ENCODE measurements at places on chromosomes 1 and 21. TPM values are rescaled to one million over a fixed set of nuclear protein-coding genes. Genes with fewer than 3 reads are reported as not detected.

DNA sequence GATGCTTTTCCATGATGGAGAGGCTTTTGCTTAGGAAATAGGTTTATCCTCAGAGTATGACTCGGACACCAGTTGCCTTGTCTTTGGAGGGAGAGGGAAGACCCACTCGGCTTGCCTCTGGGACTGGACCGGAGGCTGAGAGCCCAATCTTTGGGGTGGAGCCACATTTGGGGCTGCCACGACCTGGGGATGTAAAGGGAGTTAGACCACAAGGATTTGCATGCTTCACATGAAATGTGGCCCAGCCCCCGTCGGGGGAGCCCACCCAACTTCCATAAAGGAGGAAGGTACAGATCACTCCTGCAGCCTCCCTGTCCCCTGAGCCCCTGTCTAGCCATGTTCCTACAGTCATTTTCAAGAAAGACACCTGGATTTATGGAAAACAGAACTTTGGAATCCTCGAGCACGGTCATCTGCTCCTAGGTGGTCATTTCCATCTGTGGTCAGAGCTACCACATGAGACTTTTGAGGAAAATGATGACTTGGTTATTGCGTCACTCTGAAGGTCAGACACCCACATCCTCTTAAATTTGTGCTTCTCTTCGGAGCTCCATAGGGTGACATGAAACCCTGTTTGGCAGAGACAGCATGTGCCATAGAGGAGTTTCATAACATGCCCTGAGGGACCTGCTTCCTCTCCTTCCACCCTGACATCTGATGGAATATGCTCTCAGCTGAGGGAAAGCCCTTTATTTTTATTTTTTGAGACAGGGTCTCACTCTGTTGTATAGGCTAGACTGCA, 99.4 kb upstream of the SLC45A1 start:
- DNase-seq, result no peak

DNA sequence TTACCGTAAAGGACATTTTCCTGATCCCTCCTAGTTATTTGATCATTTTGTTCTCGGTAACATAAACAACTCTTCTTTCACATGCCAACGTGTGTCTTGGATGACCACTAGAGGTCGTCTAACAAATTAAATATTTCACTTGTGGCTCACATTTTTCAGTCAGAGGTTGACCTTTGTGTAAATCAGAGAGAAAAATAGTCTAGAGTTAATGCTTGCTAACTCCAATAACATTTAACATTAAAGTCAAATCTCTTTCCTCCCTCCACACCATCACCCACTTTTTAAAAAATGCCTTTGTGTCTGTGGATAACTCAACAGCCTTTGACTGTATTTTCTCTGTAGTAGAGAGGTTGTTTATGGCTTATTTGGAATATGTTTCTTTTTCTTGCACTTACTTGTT, 220.5 kb upstream of the B3GALT2 start:
- DNase-seq, result peak; percentile 22

DNA sequence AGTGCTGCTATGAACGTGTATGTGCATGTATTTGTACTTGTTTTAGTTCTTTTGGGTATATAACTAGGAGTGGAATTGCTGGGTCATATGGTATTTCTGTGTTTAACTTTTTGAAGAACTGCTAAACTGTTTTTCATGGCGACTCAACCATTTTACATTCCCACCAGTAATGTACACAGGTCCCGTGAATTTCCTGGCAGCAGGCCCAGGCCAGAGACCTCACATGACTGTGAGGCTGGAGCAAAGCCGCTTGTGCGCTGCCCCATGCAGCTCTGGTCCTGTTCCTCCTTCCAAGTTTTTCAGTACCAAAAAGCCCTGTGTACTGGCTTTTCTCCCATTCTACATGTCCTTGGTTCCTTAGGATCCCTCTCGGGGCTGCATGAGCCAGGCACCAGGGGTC, 29.6 kb downstream of the ACOT11 start:
- peak; percentile 23 for DNase-seq

DNA sequence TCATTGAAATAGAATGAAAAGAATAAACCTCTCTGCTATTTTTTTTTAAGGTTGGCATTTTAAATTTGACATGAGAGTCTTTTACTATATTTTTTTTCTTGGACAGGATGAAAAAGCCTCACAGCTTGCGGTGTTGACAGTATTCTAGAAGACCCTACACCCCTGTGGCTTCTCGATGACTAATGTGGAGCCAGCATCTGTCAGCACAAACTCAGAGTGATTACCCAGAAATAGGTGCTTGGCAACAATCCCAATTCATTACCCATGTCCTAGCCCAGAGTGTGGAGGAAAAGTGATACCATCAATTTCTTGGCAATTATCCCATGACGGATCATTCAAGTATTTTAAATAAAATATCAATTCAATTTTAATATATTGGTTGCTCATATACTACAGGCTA, 186.8 kb upstream of the MAP1LC3C start:
- DNase-seq, result peak; percentile 48

GRCh38 chr1:70717656-70718055, 306.6 kb downstream of the CTH start:
- no peak for DNase-seq

DNA sequence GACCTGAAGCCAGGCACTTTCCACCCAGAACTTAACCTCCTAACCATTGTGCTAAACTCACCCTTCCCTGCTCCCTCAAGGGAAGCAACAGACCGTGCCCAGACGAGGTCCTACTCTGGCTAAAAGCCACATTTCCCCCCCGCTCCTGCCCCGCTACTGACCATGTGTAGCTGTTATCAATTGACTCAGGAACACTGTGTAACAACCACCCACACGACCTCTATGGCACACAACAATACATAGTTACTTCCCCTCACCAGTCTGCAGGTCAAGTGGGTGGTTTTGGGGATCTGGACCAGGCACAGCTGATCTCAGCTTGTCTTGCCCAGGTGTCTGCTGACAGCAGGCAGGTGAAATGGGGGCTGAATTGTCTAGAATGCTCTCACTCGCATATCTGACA, 40.1 kb downstream of the CAMK2N1 start:
- no peak for DNase-seq

DNA sequence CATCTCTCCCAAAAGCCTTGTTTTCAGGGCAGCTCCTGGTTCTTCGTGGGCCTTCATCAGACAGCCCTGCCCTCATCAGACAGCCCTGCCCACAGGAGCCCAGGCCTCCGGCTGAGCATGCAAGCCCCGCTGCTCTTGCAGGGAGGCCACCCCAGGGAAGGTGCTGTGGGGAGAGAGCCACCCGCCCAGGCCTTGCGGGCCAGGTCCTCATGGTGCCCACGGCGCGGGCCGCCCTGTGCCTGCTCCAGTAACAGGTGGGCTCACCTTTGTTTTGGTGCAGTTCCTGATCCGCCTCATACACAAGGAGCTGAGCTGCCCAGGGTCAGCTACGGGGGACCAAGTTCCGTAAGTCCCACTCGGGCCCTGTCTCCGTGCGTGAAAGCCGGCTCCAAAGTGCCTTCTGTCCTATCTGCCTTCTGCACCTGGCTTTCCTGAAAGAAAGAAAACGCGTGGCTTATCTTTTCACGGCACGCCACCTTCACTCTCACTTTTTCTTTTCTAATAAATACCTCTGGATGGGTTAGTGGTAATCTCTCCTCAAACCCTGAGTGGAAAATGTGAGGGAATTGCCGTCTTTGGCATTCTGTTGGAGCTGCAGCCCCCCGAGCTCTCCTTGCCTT, 65.9 kb downstream of the SLC37A1 start:
- no peak for DNase-seq

GRCh38 chr1:91621907-91622306, 121.3 kb downstream of the CDC7 start:
- DNase-seq, result no peak

DNA sequence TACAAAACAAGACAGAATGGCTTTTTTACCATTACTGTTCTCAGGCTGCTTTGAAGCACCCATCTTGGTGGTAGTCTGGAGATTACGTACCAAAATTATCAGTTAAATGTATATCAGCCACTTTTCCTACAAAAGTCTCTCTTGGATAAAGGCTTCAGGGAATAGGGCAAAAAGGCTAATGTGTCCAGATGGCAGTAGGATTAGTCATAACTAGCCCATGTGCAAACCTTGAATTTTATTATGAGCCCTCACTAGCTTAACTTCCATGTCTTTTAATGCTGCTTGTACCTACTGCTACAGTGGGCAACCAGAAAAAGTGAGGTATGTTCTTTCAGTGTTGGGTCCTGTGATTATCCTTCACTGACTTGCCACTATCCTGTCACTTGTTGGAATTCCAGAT, 51.0 kb downstream of the PLPPR4 start:
- no peak for DNase-seq

DNA sequence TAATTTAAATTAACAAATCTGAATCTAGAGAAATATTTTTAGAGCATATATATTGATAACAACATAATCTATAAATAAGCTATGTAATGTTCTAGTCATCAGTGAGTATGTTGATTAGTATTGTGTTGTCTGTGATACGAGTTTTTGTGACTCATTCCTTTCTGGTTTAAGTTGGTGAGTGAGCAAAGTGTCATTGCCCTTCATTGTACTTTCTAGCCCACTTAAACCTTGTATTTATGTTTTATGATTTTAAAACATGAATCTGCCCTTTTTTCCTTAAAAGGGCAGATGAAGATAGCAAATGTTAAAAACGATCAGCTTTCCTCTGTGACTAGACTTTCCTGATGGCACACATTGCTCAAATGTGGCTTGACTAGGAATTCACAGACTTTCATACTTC, 38.5 kb downstream of the MACO1 start:
- peak; percentile 17 for DNase-seq

- no peak for DNase-seq
These were observed 255.9 kb upstream of the SNX7 start for GRCh38 chr1:98405581-98406074.

DNA sequence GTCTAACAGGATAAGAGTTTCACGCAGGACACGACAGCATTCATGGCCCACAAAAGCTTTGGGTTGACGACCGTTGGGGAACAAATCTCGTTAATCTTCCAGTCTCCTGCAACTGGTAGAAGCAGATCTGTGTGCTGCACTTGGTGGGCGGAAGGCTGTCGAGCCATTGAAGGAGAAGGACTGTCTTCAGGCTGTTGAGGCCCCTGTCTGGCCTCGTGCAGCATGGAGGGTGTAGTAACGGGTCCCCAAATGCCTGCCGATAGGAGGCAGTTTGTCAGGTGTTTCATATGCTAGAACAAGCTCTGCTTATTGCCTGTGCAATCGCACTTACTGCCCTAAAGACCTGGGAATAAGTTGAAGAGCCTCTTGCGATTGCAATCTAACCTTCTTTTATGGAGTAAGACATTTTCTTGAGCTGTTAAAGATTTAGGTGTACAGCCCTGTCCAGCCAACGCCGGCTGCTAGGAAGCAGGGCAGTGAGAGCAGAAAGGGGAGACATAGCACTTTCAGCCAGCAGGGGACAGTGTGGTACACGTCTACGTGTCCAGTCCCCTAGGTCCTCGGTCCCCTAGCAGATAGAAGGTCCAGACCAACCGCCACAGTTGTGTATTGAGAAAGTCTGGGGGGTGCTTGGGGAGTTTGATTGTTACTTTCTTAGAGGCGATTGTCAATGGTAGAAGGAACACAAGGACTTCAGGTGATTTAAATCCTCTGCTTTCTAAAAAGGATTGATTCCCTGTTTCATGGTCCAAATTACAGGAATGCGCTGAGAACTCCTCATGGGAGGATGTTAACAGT, 102.3 kb upstream of the TMPRSS2 start:
- peak; percentile 82 for DNase-seq

DNA sequence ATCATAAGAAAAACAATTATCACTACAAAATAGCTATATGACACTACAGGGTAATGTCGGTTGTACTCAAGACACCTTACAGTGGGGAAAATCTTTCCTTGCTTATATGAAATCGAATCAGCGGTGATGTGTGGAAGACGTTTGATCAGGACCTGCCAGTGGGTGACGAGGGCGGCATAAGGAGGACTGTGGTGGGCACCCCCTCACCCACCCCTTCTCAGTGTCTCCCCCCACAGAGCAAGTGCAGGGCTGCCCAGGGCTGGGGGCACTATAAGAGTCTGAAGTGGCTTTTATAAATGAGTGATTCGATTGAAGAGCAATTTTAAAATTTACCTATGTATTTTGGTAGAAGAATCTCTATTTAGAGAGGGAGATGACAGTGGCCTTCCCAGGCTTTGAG, 35.8 kb downstream of the CRYAA start:
- no peak for DNase-seq

DNA sequence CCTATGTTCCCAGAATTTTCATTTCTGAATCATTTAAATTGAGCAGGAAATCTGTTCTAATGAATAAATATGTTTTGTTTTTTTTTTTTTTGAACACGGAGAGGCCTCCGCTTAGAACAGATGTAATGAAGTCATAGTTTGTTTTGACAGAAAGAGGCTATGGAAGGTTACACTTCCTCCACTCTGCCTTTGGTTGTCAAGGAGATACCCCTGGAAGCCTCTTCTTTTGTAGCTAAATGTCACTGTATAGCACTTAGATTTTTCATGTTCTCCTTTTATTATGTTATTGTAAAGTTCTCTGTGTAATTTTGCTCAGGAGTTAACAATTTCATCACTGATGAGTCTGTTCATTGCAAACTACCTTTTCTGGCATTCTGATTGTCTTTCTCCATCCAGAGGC, 22.7 kb upstream of the GNG12 start:
- no peak for DNase-seq

GRCh38 chr1:12052008-12052573, 11.0 kb upstream of the TNFRSF8 start:
- DNase-seq, result peak; percentile 90

DNA sequence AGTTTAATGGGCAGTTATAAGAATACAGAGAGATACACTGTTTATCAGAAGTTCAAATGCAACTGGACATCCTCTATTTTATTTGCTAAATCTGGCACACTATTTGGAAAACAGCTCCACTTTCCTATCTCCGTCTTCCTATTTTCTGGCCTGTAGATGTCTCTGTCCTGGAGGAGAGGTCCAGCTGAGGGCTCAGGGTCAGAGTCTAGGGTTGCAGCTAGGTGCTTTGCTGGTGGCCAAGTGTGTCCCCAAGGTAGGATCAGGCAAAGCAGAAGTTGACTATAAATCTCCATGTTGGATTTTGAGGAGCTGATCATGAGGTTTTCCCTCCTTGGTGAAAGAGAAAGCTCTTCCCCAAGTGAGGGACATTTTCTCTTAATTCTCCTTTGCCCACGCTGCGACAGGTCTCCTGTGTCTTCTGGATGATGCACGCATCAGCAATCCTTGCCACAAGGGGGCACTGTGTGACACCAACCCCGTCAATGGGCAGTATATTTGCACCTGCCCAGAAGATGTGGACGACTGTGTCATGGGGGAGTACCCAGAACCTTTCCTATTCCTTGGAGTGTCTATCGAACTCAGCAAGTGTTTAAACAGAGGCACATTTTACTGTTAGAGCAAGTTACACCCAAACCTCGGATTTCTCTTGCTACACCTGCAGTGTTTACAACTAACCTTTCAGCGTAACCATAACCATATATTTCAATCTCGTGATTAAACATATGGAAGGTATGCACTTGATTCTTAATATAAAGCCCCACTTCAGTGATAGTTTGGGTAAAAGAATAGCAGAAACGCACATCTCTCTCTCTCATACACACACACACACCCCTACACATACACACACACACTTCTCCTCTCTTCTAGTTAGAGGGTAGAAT, 10.2 kb downstream of the ADAM30 start:
- DNase-seq, result peak; percentile 73

FBXO2 gene
- total RNA-seq, result 1.4 TPM

KIF26B gene
- 1.1 TPM for total RNA-seq

OR2AK2 gene
- not detected for total RNA-seq

PLXNA2 gene
- 3.3 TPM for total RNA-seq

GJA9 gene
- total RNA-seq, result not detected

HPDL gene
- not detected for total RNA-seq

SH2D1B gene
- total RNA-seq, result 1.1 TPM

FCRL5 gene
- total RNA-seq, result not detected

SPOCD1 gene
- 86.6 TPM for total RNA-seq

ANGPTL3 gene
- not detected for total RNA-seq

LYPD8 gene
- 0.51 TPM for total RNA-seq
